ENCODE measurements at places on chromosomes 6 and 20.

DNA sequence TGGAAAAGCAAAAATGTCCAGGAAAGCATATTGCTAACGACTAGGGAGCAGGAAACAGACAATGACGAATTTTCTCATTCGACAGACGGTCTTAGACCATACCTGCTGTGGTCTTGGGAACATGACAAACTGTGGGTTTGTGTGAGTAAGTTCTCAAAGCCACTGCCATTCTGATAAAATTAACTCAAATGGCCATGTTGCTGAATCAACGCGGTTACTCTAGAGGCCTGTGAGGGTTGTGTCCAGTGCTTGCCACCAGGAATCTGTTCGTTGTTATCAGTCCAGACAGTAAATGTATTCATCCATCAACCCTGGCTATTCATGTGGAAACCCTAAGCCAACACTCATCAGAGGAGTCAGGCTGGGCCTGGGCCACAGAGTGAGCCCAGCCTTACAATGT, 124.3 kb downstream of the MYLK4 start:
- no peak for DNase-seq

DNA sequence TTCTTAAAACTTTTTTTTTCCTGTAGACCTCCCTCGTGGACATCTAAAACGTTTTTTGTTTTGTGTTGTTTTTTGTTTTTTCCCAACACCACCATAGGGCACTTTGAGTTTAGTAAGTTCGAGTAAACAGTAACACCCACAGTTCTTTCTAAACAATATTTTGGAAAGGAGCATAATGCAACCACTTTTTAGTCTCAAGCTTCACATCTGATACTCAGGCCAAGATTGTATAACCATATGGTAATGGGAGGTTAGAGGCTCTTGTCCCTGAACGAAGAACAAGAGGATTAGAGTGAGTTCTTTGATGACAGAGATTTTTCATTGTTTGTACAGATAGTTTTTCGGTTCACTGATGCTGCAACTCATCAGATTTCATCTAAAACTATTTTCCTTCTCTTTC, 144.6 kb downstream of the MTHFD1L start:
- no peak for DNase-seq

DNA sequence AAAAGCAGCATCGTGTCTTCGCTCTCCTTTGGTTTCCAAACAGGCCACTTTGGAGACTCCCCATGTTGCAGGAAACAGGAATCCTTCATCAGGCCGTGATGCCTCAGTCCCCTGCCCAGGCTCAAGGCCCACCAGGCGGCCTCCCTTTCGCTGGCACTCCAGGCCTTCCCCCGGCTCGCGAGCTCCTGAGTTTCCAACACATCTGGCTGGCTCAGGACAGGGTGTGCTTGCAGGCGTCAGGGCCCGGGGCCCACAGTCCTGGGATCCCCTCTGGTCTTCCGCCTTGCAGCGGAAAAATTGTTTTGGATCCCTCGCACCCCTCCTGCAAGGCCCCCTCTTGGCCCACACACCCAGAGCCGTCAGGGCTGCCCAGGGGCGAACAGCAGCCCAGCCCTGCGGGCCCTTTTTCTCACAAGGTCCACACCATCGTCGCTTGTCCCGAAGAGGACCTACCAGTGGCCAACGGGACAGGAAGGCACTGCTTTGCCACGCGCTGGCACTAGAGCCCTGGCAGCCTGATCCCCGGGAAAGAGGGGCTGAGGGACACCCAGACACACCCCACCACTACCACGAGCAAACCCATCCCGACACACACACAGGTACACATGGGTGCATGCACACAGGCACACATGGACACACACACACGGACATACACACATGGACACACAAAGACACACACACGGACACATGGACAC, 1930.9 kb upstream of the DEFB115 start:
- DNase-seq: no peak

DNA sequence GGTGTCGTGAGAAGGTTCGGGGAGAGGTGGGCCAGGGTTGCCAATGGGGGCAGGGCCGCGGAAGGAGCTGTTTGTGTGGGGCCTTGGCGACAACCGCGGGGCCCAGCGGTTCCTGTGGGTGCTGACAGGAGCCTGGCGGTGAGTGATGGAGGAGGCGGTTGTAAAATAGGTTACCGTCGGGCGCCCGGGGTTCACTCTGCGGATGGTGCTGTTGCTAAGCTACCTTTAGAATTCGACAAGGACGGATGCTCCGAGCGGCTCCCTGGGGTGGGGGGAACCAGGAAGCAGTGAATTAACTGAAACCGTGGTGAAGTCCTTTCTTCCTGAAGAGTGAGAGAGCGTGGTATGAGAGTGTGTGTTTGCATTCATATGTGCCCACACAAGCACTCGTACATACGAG, 61.7 kb downstream of the CDH22 start:
- DNase-seq: no peak

DNA sequence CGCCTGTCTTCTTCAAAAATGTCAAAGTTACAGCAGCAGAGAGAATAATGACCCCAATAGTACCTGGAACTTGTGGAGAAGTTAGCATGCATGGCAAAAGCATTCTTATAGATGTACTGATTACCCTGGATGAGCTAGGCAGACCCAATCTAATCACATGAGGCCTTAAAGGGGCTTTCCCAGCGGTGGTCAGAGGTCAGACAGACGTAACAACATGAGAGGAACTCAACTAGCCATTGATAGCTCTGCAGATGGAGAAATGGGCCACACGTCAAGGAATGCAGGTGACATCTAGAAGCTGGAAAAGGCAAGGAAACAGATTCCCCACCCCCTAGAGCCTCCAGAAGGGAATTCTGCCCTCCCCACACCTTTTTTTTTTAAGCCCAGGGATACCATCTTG, 156.8 kb upstream of the ARID1B start:
- DNase-seq: no peak

DNA sequence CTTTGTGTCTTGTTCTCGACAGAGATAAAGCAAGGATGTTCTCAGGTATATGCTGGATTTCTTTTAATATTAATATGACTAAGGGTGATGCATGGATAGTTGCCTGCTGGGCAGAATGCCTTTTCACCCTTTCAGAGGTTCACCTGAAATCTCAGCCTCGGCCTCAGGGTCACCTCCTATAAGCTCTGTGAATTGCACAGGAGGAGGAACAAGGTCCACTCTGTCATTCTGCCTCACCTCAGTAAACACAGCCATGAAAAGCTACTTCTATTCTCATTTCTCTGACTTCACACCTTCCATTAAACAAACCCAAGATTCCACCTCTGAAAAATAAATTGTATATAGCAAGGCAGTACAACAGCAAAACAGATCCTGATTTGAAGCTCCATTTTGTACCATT, 38.1 kb upstream of the AIG1 start:
- no peak for DNase-seq

- DNase-seq: no peak
Observed at GRCh38 chr20:52817511-52817910, 154.6 kb upstream of the TSHZ2 start.

DNA sequence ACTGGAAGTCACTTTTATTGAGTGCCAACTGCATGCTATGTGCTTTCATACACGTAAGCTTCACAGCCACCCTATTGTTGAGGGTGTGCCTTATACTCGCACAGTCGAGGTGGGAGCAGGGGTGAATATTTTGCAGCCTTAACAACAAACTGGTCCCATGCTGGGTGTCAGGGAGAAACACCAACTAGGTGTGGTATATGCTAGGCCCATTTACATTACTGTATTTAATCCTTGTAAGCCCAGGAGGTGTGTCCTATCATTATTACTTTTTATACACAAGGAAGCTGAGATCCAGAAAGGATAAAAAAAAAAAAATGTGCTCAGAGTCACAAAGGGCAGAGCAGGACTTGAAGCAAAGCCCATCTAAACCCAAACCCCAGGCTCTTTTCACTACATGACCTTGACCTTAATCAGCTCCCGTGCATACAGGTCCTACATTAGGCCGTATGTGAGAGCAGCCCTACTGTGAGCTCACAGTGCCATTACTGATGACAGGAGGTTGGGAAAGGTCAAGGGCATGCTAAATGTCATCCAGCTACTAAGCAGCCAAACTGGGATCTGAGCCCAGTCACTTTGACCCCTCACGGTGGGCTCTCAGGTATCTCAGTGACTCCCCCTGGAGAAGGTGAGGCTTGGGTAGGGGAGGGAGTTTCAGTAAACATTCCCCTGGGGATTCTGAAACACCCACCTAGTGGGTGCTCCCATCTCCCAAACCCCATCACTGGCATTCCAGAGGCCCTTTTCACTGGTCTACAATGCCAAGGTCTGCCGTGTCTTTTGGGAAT, 61.7 kb downstream of the BFSP1 start:
- DNase-seq: no peak

DNA sequence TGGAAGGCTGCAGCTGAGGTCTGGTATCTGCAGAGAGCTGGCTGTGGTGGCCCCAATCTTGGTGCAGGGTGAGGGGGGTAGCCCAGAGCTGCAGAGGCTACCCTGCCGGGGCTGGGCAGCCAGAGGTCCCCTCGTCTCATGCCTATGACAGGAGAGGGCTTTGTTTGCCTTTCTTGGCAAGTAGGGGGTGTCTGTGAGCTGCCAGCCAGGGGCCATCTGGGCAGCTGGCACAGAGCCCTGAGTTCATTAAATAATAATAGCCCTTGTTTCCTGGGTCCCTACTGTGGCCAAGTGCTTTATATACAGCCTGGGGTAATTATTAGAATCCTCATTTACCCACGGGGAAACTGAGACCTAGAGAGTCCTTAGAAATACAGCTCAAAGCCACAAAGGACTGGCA, 66.6 kb downstream of the EZR start:
- DNase-seq: no peak
